SHP77 treated with DMSO at 0.1 percent for 48 hours (cell line): ENCODE measurements at places on chromosomes 5 and 9.

- no peak for DNase-seq
Observed at GRCh38 chr9:17272536-17272935, 137.7 kb downstream of the CNTLN start.

- DNase-seq = no peak
Observed at GRCh38 chr5:84088996-84089395, 295.7 kb downstream of the EDIL3 start.

DNA sequence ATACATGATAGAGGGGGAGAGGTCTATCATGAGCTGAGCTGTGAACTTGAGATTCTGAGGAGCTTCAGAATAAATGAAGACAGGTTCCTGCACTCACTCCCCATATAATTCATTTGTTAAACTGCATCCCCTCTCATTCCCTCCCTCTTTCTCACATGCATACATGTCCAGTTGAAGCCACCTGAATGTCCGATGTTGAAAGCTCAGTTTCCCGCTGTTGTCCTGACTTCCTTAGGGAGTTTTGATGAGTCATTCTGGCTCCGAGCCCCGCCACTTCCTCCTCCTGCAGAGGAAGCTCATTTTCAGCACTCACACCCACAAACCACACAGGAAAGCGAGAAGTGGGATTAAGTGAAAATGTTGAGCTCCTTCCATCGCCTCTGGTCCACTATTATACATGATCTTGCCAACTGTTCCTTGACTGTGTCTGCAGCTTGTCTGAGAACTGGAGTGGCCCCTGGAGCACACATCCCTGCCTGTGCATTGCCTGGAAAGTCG lies 121.2 kb downstream of the CEMIP2 start:
- no peak for DNase-seq

DNA sequence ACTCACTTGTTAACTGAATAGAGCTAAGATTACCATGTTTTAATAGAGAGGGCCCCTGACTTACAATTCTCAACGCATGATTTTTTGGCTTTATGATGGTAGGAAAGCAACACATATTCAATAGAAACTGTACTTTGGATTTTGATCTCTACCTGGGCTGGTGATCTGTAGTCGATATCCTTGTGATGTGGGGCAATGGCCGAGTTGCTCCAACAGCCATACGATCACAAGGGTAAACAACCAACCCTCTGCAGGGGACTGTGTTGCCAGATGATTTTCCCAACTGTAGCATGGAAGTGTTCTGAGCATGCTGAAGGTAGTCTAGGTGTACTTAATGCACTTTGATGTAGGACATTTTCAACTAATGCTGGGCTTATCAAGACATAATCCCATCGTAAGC lies 36.5 kb downstream of the NSUN2 start:
- DNase-seq = no peak

DNA sequence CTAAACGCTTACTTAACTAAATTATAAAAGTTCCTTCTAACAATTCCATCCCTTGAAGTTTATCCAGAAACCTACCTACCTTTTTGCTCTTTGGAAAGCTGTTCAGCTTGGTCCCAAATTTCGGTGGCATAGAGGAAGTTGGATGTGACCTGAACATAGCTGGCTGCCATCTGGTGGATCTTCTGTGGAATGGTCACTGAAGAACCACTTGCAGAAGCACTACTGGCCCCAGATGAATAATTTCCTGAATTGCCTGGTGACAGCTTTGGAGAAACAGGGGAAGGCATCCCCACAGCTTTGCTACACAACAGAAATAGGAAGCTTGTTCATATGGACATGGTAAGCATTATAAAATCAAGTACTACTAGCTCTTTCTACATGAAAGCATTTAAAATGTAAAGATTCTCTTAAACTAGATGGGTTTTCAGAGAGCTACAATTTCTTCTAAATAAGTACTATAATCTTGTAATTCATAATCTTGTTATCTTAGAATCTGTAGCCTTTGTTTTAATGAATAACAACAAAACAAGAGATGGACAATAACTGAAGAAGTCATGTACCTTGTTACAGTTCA lies 9.9 kb downstream of the LEAP2 start:
- peak; percentile 2 for DNase-seq

- no peak for DNase-seq
Observed at GRCh38 chr9:3696368-3696767, 170.6 kb upstream of the RFX3 start.

GRCh38 chr9:16368237-16369087 lies 502.0 kb downstream of the BNC2 start:
- DNase-seq = peak; percentile 56

- no peak for DNase-seq
Observed at GRCh38 chr5:131302506-131302905, 38.7 kb downstream of the CDC42SE2 start.

- DNase-seq = no peak
Observed at GRCh38 chr5:127587246-127587917, 61.5 kb upstream of the CTXN3 start.

DNA sequence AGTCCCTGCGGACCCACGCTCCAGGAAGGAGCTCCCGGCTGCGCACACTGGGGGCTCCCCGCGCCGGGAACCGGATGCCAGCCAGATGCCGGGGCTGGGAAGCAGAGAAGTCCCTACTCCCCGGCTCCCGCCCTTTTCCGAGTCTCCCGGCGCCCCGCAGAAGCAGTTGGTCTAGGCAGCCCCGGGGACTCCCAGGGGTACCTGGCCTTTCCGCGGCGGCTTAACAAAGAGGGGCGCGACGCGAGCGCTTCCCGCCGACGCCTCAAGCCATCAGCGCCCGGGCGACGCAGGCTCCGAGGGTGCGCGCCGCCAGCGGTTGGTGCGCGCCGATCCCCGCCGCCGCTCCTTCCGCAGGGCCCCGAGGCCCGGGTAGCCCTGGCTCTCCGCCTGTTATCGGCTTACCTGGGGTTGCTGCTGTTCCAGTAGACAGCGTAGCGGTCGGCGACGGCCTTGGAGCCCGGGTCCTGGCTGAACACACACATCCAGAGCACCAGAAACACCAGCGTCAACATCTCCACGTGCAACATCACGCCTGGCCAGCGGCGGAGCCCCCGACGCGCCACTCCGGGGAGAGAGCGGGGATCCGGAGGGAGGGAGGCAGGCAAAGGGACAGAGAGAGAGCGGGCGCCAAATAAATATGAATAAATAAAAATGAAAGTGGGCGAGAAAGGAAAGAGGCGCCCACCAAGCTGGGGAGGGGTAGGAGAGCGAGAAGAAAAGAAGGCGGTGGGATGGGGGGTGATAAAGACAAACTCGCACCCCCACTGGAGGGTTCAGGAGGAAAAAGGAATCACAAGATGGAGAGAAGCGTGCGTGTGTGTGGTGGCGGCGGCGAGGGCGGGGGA lies 428 bp downstream of the EFNA5 start:
- no peak for DNase-seq

GRCh38 chr9:135591506-135592330 lies 30.2 kb downstream of the PAEP start:
- no peak for DNase-seq

DNA sequence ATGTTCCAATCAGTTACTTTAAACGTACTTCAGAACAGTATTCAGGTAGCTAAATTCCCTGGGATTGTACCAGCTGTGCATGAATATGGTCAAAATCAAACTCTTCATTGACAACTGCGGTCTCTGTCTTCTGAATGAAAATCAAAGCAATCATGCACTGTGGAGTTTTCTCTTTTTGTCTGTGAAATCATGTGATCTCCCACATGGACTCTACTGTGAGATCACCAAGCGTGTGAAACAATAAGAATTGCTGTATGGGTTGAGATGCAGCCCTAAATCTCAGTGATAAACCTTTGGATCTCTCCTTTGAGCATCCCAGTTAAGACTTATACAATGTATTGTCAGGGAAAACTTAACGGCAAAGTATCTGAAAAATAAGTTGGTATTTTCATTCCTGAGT lies 6.1 kb downstream of the NRG2 start:
- no peak for DNase-seq

DNA sequence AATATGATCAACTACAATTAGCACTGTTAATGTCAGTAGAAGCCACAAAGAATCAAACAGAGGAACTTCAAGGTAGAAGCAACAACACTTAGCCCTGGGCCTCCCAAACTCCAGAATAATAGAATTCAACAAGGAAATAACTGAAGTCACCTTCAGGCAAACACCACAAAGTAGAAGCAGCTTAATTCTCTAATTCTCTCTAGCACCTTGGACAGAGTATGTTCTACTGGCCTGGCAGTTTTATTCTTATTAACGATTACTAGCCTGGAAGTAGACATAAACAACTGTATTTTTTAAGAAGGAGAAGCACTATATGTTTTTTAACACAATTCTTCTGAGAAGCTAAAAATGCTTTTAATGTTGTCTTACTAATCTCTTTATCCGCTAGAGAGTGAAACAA lies 911.9 kb downstream of the DTWD2 start:
- DNase-seq = no peak

DNA sequence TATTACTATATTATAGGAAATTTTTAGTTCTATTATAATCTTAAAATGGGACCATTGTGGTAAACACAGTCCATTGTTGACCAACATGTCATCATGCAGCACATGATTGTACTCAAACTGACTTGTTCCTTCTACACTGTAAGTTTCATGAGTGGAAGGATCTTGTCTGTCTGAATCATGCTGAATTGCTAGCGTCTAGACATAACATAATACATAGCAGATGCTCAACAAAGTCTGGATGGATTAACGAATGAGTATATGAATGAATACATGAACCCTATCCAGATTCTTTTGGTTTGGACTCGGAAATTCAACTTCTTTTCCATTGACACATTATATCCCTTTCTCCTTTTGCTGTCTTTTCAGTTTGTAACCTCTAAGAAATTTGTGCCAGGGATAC lies 429.2 kb upstream of the SGCD start:
- DNase-seq = no peak

- no peak for DNase-seq
Observed at GRCh38 chr5:77952636-77953212, 176.6 kb upstream of the TBCA start.

GRCh38 chr9:101711330-101711941 lies 27.0 kb downstream of the GRIN3A start:
- DNase-seq = no peak

- no peak for DNase-seq
Observed at GRCh38 chr5:190366-191035, 794 bp upstream of the LRRC14B start.

DNA sequence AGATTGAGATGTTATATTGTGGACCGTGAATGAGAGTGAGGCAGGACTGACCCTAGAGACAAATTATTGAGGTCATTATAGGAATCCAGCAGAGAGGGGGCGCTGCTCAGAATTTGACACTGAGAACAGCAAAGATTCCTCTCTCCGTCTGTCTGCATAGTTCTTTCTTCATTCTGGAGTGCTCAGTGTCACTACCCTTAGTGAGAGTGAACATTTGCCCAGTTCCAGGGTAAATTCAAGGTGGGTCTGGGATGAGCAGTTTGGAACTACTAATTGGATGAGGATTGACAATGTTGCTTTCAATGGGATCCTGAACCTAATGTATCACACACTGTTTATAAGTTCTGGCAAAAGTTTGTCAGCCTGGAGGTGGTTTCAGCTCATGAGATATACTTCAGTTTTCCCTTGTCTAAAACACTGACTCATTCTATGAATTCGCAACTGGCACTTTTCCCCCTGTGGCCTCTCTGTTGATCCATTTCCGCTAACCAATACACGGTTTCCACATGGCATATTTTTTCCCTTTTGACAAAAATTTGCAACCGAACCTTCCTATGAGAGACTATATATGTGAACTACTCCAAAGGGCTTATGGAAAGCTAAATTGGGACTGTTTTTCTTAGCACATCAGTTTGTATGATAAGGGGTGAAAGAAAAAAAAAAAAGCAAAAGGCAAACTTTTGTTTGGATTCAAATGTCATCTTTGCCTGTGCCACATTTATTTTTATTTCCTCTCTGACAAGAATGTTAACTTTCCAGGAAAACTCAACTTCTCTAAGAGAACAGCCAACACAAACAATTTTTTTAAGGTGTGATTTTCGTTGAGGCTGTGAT lies 1240.7 kb upstream of the WWC1 start:
- no peak for DNase-seq

DNA sequence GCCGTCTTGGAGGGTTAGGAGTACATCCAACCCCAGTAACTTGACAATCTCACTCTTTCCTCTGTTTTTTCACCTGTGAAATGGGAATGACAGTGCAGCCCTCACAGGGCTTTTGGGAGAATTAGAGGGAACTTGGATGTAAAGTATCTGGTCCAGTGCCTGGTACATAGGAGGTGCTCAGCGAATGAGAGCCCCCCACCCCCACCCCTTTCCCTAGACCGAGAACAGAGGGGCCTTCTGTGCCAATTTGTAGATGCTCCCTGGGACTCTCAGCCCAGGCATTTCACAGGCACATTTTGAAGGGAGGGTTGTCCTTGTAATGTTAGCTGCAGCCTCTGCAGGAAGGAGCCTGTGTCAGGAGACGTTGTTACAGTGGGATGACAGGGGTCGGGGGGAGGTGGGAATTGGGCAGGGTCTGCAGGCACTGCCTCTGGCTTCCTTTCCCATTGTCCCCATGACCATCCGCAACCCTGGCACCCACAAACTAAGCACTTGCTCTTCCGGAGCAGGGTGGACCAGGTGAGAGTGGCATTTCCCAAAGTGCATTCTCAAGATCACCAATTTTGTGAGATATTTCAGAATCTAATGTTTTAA lies 47.0 kb downstream of the AMBP start:
- DNase-seq = no peak

DNA sequence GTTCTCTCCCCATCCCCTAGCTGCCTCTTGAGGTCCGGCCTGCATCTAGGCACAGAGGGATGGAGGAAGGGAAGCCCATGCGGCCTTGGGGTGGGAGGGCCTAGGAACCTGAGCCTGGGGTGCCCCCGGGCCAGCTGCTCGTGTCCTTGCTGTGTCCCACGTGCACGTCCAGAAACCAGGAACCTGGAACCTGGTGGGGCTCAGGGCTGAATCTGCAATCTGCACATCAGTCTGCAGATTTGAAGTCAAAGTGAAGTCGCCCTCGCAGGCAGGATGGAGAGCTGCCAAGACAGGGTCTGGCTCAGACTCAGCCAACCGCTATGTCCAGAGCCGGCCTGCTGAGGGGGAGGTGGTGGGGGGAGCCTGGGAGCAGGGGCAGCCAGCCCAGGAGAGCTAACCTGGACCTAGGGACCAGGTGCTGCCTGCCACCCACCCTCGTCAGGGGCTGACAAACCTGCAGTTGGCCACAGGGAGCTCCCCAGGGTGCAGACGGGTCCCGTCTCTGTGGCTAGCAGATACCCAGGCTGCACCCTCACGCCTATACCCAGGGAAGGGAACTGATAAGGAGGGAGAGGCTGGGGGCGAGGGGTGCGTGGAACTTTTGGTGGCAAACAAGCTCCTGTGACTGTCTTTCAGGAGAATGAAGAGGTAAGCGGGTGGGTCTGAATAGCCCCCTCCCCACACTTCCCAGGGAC lies 103.5 kb upstream of the SIMC1 start:
- DNase-seq = no peak

DNA sequence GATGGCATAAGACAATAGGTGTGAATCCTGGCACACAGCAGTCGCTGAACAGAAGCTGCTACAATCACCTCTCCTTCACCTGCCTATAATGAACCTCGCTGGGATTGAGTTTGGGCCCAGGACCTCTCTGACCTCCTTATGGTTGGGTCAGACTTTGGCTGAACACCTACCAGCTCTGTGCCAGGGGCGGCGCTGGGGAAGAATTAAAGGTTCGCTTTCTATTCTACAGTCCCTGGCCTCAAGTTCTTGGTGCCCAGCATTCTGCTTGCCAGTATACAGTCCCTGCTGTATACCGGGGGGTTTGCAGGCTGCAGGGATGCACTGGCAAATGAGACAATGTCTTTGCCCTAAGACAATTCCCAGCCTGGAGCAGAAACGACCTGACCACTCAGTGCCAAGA lies 895 bp upstream of the STRBP start:
- DNase-seq = no peak
